ENCODE measurements at places on chromosomes 2 and 18.

DNA sequence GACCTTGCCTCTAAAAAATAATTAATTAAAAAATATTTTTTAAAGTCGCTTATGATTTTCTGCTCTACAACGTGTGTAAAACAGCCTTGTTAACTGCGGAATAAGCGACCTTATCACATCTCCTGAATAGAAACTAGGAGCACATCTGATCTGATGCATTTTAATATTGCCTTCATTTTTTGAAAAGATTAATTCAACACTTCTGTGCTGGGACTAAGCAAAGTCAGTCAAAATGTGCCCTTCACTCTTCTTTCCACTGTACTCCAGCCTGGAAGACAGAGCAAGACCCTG lies 12.6 kb downstream of the CLEC4F start:
- no peak for DNase-seq

DNA sequence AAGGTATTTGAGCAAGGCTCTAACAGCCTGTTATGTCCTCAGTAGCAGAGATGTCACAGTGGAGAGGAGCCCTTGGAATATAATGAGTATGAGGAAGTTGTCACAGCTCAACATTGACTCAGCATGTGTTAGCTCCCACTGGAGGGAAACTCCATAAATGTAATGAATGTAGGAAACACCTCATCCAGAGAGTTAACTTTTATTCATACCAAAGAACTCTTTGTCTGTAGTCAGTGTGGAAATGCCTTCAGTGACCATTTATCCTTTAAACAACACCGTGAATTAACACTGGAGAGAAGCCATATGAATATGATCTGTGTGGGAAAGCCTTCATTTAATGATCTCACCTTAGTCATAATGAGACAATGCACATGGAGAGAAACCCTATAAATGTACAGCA lies 59.7 kb downstream of the CYP1B1 start:
- no peak for DNase-seq

DNA sequence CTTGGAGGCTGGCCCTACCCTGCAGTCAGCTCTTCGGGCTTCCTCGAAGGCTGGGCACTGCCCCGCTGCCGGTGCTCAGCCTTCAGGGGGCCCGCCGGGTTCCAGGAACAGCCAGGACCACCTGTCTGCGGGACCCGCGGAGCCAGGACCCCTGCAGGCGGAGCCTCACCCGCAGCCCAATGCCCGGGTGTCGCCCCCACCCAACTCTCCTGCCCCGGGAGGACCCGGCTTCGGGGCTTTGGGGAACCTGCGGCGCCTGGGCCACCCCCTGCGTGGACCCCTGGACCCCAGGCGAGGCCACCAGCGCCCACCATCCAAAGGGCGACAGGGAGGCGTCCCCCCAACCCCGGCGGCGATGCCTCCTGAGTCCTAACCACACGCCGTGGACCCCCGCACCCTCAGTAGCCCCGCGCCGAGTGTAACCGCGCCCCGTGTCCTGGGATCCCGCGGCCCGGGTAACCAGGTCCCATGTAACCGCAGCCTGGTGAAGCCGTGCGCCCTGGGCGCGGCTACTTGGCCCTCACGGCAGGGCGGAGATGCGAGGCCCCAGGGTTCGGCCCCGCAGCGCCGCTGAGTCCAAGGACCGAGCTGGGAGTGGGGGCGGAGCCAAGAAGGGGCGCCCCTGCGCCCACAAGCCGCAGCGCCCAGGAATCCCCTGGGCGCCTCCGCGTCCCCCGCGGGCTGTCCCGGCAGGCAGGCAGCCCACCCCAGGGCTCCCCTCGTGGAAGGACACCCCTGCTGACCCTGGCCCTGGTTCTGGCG lies 11.0 kb upstream of the UBE2F start:
- no peak for DNase-seq

DNA sequence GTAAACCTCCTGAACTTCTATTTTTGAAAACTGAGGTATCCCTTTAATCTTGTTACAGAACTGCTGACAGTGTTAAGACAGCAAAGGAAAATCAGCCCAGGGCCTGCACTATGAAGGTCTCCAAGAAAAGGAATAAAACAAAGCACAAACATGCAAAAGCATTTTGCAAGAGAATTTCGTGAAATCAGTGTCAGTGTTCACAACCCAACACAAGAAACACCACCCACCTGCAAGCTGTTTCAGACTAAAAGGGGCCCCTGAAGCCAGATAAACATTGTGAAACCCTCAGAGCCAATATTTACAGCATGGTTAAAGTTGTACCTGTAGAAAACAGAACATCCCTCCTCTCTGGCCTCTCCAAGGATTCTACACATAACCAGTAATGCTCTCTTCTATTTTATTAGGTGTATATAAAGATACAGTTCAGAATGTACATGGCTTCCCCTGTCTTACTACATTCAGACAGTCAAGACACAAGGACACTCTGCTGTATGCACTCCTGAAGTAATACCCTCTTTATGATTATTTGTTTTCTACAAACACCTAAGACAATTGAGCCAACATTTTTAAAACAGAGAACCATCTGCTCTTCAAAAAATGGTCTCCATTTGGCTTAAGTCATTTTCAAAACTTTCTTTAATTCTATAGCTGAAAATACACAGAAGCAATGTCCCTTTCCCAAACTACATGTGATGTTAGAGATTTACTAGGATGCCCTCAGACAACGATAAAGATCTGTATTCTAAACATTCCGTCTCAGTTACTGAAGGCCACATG lies 149.5 kb upstream of the ZFP36L2 start:
- DNase-seq = no peak

DNA sequence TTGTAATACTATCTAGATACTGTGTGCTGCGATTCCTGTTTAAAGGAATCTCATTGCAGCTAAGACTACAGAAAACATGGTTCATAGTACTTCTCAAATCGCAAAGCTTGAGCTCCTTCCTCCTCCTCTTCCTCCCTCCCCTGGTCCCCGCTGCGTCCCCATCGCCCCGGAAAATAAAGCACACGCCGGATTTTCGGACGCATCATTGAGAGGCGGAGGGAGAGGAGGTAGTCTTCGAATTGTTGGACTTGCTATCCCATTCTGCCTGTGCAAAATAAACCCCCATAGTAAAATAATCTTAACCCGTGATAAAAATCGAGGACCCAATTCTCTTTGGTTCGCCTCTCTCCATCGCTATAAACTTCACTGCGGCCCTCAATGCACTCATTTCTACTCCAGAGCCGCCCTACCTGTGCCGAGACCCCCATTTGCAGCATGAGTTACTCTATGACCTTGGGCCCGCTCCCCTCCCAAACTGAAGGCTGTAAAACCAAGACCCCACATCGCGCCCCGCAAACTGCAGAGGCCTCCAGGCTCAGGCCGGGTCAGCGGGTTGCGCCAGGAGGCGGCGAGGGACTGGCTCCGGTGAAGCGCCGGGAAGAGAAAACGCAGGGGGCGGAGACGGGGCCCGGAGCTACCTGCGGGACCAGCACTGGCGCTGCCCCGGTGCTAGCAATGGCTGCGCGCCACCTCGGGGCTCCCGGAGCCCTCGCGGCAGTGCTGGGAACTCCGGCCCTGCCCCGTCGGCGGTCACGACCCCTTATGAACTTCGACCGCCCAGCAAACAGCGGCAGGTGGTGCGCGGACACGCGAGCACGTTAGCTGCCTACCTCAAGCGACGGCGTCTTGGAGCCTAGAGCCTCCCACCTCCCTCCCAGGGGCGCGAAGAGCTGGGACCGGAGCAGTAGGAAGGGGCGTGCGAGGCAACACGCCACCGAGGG lies 649 bp downstream of the ESCO1 start:
- peak; percentile 74 for DNase-seq

Data from HuH-7 (cell line).